ENCODE measurements at places on chromosomes 3 and 15.

GRCh38 chr15:91158415-91159394 lies 58.6 kb downstream of the SV2B start:
- no peak for DNase-seq

GRCh38 chr15:62779036-62779770 lies 263.3 kb upstream of the TPM1 start:
- no peak for DNase-seq

- DNase-seq = no peak
Measured at GRCh38 chr3:187079090-187080022, 59.9 kb downstream of the RPL39L start.

GRCh38 chr15:40845511-40846284 lies 1.9 kb downstream of the SPINT1 start:
- DNase-seq = no peak

DNA sequence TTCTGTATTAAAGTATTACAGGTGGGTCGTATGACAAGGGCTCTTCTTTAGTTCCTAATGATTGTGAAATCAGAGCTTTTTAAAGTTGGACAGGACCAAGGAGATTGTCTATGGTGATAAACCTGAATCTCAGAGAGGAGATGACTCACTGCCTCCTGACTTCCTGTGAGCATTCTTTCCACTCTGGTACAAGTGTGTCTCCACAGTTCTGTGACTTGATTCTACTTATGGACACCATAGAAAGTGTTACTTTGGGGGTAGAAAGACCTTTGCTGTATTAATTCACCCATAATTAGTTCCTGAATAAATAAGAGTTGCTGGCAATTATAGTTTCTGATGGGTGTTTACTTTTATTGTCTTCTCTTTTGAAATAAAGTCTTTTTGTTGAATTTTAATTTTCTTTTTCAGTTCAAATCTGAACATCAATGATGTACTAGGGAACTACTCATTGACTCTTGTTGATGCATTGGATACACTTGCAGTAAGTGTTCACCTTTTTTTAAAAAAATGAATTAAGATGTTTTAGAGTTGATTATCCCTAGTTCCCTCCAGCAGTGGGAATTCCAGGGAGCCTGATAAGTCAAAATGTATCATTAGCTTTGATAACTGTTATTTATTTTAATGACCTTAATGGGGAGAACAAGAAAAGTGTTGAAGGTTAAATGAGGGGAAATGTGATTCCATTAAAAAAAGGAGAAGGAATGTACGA lies 7.4 kb downstream of the EDEM1 start:
- peak; percentile 46 for DNase-seq

DNA sequence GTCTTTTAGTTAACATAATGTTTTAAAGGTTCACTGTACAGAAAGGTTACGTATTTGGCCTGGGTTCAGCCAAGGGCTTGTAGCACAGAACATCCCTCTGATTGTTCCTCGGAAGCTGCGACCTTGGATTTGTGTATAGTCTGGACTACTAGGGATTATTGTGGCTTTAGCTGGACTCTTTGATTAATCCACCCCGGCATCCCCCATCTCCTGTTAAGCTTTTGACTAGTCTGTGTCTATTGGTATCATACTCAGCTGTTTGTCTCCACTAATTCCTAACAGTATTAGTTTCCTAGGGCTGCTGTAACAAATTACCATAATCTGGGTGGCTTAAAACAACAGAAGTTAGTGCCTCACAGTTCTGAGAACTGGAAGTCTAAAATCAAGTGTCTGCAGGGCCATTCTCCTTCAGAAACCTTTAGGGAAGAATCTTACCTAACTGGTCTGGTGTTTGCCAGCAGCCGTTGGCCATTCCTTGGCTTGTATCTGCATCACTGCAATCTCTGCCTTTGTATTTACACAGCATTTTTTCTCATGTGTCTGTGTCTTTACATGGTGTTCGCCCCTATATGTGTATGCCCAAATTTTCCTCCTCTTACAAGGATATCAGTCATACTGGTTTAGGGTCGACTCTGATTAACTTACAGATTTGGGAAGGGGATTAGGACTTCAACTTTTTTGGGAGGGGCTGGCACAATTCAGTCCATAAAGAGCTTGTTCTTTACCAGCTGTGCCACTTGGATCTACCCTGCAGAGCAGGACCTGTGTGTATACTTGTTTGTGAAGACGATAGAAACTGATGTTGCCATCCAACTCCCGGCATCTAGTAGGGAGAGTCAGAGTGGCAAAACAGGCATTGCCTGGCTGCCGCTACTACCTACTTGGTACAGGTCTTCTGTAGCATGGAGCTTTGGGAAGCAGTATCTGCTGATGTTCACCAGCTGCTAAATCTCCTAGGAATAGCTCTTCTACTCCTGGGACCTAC lies 117.8 kb downstream of the UBE2E2 start:
- DNase-seq = no peak

DNA sequence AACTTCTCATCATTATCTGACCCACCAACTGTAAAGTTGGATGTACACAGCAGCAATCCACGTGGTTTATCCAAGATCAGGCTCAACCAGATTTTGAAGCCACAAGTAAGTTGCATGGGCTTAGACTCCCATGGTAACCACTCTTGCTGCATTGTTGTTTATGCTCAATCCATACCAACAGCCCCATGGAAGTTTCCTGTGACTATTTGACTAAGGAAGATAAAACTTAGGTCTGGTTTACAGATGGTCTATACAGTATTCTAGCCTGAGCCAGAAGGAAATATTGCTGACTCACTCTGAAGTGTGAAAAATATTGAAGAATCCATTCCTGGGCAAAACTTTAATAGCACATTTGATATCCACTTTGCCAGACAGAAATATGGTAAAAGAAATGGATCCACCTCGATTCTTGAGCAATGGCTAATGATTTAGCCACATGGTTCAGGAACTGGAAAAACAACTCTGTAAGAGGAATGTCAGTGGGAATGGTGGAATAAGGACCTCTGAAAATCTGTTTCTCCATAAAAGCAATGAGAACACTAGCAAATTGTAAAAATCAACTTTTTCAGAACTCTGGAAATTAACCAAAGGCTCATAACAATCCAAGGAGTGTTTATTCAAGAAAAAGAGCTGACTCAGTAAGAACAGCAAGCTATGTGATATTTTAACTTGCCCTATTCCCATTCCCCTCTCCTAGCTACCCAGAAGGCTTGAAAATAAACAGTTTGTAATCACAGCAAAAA lies 162.9 kb upstream of the STT3B start:
- no peak for DNase-seq

Data from T-helper 1 cell (primary cell).